Stimulated activated CD4-positive, alpha-beta T cell treated with anti-CD3 and anti-CD28 coated beads, Interleukin-12 subunit alpha, Interleukin-12 subunit beta, amount 100 ng/mL, for 24 hours (primary cell): ENCODE measurements at places on chromosomes 11 and 22.

GRCh38 chr11:2580571-2581001, 119.2 kb downstream of the KCNQ1OT1 start:
- DNase-seq: no peak

- DNase-seq: no peak
Observed at GRCh38 chr11:78907636-78908035, 333.0 kb upstream of the NARS2 start.

DNA sequence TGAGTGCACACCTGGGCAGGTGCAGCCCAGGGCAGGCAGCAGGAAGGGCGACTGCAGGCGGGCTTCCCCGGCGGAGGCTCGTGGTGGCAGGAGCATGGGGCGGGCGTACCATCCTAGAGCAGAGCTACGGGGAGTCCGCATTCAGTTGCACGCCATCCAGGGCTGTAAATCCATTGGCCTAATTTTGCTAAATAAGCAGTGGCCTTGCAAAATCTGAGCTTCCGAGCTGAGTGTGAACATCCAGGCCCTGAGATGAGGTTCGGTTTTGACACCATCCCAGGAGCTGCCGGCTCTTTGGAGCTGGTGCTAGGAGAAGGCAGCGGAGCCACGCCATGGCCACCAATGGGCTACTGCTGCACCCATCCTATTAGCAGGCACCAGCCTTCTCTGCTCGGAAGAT, 664.8 kb downstream of the BRD1 start:
- DNase-seq: no peak

DNA sequence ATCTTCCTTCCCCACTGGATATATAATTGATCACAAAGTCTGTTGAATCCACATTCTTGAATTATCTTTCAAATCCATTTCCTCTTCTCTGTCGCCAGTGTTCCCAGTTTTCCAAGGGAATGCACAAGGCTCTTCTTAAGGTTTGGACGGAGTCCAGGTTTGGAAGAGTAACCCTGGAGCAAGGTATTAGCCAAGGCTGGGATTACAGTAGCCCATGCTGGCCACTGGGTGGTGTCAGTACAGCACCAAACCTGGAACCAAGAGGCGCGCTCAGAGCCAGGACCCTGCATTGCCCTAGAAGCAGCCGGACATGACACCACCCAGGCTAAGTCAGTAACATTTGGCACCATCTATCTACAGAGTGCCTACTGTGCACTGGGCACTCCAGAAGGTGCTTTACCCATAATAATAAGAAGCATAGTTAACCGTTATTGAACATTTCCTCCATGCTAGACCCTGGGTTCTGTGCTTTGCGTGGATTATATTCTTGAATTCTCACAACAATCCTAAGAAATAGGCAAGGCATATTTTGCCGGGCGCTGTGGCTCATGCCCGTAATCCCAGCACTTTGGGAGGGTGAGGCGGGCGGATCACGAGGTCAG, 48.0 kb upstream of the CLPB start:
- DNase-seq: peak; percentile 16

DNA sequence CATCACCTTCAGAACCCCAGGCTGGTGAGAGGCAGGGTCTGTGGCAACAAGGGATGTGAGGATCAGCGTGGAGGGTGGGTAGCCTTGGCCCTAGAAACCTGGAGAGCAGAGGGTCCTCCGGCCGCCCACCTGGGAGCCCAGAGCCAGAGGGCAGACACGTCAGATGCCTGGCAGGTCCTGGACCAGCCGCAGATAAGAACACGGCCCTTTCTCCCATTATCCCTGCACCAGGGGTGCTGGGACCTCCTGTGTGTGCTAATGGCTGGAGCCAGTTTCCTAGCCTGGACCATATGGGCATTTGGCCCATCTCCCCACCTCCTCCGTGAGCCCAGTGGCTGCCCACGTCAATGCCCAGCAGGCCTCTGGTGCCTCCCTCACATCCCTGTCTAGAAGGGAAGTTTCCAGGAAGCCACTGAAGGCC, 88.4 kb downstream of the MORC2 start:
- DNase-seq: no peak

DNA sequence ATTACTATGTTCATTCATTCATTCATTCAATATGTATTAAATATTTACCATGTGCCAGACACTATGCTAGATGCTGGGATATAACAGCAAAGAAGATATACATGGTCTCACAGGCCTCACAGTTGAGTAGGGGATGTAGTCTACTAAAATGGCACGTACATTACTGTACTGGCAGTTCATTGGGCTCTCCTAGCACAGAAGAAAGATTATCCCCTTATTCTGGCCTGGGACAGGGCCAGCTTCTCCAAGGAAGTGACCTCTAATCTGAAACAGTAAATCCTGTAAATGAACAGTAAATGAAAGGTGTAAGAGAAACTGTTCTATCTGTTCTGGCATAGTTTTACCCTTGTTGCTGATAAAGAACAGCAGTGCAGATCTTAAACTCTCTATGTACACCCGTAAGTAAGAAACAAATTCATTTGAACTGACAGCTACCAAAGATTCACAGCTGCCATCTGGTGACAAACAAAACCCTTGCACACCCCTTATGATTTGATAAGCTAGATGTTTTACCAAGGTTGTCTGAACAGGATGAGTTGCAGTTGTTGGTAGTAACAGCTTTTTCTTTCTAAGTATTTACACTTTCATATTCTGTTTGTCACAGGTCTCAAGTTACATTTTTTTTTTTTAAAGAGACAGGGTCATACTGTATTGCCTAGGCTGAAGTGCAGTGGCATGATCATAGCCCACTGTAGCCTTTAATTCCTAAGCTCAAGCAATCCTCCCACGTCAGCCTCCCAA, 263.1 kb downstream of the TMEM135 start:
- DNase-seq: no peak

DNA sequence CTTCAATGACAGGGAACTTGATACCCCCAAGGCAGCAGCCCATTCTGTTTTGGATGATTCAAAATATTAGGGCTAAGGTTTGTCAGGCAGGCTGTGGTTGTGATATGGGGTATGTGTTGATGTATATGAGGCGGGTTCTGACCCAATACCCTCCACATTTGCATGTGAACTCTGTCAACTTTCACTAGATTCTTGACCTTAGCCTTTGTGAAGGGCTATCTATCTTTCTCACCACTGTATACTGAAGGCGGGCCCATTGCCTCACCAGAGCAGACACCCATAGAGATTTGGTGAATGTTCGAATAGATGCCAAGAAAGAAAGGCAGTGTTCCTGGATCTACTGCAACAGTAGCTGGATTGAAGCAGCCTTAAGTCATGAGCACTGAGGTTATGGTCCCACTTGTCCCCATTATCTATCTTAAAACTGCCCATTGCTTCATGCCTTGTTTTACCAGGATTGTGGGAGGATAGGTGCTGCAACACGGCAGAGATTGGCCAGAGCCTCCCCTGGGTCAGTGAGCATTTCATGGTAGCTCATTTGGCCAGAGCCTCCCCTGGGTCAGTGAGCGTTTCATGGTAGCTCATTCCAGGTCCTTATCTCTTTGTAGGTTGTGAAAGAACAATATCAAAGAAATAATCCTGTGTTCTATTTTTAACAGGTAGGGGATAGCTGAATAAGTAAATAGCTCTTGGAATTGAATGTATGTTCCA, 399.6 kb downstream of the TMEM135 start:
- DNase-seq: no peak

- no peak for DNase-seq
Observed at GRCh38 chr11:45089676-45090499, 56.6 kb upstream of the PRDM11 start.

GRCh38 chr11:11973361-11973800, 35.0 kb downstream of the DKK3 start:
- DNase-seq: no peak

DNA sequence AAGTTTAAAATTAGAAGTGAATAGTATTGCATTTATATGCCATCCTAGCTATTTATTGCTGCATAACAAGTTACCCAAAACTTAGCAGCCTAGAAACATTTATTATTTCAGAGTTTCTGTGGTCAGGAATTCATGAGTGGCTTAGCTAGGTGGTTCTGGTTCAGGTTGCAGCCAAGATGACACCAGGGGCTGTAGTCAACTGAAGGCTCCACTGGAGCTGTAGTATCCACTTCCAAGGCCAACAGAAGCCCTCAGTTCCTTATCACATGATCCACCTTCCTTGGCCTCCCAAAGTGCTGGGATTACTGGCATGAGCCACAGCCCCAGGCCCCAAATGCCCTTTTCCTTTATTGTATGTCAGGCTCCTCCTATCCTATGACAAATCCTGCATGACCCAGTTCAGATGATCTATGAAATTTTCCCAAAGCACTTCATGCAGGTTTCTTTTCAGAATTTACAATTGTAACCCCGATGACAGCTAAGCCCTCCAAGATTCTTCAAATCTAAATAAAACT, 6.1 kb upstream of the ALG8 start:
- no peak for DNase-seq

GRCh38 chr11:35347921-35348331, 71.4 kb downstream of the SLC1A2 start:
- no peak for DNase-seq

- DNase-seq: no peak
Observed at GRCh38 chr22:46848197-46848596, 85.7 kb downstream of the TBC1D22A start.

DNA sequence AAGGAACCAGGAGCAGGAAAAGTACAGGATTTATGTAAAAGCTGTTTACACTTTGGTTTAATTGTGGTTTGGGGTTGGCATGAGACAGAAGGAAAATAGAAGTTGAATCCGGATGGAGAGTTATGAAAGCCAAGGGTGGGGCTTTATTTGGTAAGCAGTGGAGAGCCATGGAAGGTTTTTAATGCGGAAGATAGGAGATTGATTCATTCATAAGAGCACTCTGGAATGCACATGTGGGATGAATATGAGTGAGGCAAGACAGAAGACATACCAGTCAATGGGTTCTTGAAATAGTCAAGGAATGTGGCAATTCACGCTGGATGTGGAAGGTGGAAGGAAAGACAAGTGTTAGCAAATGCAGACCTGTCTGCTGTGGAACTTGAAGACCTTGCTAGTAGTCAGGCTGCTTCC, 9.3 kb upstream of the GLB1L3 start:
- no peak for DNase-seq

GRCh38 chr11:83639995-83640758, 354.0 kb upstream of the CCDC90B start:
- no peak for DNase-seq

GRCh38 chr22:31128156-31128555, 5.4 kb downstream of the INPP5J start:
- no peak for DNase-seq

- no peak for DNase-seq
Observed at GRCh38 chr22:29727131-29727523, 7.3 kb downstream of the CABP7 start.

DNA sequence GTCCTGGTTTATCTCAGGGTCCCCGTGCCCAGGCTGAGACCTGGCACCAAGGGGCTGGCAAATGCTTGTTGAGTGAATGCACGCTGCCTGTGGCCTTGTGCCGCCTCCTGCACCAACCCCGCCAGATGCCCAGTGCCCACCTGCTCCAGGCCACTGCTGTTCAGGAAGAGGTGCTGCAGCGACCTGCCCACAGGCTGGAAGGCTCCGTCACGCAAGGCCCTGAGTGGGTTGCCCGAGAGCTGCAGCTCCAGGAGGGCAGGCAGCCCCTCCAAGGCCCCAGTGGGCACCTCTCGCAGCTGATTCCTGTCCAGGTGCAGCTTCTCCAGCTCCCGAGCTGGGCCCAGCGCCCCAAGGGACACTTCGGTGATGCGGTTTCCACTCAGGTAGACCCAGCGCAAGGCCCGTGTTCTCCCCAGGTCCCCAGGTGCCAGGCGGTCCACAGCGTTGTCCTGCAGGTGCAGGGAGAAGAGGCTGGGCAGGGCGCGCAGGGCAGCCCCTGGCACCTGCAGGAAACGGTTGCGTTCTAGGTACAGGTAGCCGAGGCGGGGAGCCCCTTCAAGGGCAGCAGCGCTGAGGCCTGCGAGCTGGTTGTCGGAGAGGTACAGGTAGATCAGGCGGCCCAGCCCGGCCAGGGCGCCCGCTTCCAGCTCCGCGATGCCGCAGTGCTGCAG, 3.6 kb downstream of the CHADL start:
- no peak for DNase-seq

GRCh38 chr11:15144347-15144746, 29.6 kb downstream of the INSC start:
- DNase-seq: no peak

- no peak for DNase-seq
Observed at GRCh38 chr11:17767301-17767885, 32.8 kb downstream of the KCNC1 start.

- no peak for DNase-seq
Observed at GRCh38 chr22:26957897-26958296, 300.5 kb downstream of the MIAT start.

DNA sequence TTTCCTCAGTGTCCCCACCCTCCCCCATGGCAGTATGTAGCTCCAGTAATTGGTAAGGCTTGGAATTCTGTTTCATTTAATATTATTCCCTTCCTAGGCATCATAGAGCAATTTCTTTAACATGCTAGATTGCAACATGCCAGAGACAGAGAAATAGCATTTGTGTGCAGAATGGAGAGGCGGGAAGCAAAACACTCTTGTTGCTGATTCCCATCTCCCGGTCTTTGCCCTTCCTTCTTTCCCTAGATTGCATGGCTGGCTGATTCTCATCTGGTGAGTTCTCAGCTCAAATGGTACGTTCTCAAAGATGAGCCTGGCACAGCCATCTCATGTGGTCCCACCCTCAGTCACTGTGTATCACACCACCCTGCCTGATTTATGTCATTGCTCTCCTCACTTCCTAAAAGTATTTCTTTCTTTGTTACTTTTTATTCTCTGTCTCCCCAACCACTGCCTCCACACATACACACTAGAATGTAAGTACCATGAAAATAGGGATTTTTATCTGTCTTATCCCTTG, 66.9 kb downstream of the ARFGAP2 start:
- DNase-seq: no peak

DNA sequence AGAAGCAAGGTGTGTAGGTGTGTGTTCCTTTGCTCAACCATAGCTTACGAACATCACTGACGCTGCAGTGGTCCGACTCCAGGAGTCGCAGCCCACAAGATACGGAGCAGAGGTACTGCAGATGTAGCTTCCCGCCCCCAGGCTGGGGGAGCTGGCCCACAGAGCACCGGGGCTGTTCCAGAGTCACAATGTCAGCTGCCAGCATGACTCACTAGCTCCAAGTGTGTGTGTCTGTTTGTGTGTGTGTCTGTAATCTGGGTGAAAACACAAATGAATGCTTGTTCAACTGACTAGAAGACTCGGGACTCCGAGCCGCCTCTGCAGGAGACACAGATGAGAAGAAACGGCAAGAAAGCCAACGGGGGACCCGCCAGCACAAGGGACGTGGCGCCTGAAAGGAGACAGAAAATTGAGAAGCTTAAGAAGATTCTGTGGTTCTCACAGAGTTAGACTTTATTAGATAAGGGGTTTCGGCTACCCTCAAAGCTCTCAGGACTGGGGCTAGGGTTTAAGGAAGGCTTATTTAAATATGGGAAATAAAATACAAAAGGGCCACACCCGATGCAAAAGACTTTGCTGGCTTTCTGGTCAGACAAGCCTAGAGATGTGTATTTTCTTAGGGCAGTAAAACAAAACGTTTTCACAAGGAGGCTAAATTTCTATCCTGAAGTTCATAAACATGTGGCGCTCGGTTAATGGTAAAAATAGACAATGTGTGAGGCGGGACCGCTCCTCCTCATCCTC, 10.7 kb downstream of the VSIG10L2 start:
- no peak for DNase-seq

GRCh38 chr11:86193297-86194095, 51.1 kb upstream of the EED start:
- peak; percentile 51 for DNase-seq
